ENCODE measurements at places on chromosomes 4 and X. TPM values are rescaled to one million over a fixed set of nuclear protein-coding genes. Genes with fewer than 3 reads are reported as not detected.

Gene OTC
- not detected for total RNA-seq

Gene TMEM144
- 12.2 TPM for total RNA-seq

Gene GAGE1
- not detected for total RNA-seq

Gene CFAP47
- 0.21 TPM for total RNA-seq

Gene TAF1
- total RNA-seq = 15.1 TPM

Gene PIGA
- 18.6 TPM for total RNA-seq

Gene MAGEA2
- total RNA-seq = not detected

Gene ARAP2
- 8.3 TPM for total RNA-seq

Gene HSFX2
- not detected for total RNA-seq

Gene DCAF8L1
- not detected for total RNA-seq

Gene SULT1E1
- total RNA-seq = not detected

Gene TRIM75
- not detected for total RNA-seq

Gene CXCL8
- 76.9 TPM for total RNA-seq

Gene S100P
- 8.8 TPM for total RNA-seq

Gene TREX2
- total RNA-seq = not detected

Gene EVC2
- 14.7 TPM for total RNA-seq

Gene MAGEC3
- not detected for total RNA-seq

Gene ANTXR2
- 32.7 TPM for total RNA-seq

Gene BTC
- 9.9 TPM for total RNA-seq

Gene NXF2B
- not detected for total RNA-seq

Gene CT45A5
- total RNA-seq = not detected

Gene CXXC4
- total RNA-seq = 0.50 TPM

Gene KDR
- total RNA-seq = 1.3 TPM

Gene EFHC2
- total RNA-seq = not detected

Gene NPNT
- total RNA-seq = 7.3 TPM

Gene RAB39B
- 5.4 TPM for total RNA-seq

Gene GRPR
- not detected for total RNA-seq

Gene ADH1C
- 1.7 TPM for total RNA-seq

Gene PRSS12
- total RNA-seq = 1.6 TPM

Gene DIPK2B
- total RNA-seq = not detected

Gene MAGEB17
- total RNA-seq = not detected

Gene SLC25A53
- total RNA-seq = 3.4 TPM

Gene GAGE10
- total RNA-seq = not detected

Gene PPBP
- not detected for total RNA-seq

Gene CLGN
- total RNA-seq = 12.1 TPM

Gene RIPPLY1
- total RNA-seq = not detected

Gene TBC1D8B
- total RNA-seq = 1.3 TPM

Gene BEX1
- 40.2 TPM for total RNA-seq

Gene SPOCK3
- 1.4 TPM for total RNA-seq
